ENCODE measurements at places on chromosomes 16 and 17.

DNA sequence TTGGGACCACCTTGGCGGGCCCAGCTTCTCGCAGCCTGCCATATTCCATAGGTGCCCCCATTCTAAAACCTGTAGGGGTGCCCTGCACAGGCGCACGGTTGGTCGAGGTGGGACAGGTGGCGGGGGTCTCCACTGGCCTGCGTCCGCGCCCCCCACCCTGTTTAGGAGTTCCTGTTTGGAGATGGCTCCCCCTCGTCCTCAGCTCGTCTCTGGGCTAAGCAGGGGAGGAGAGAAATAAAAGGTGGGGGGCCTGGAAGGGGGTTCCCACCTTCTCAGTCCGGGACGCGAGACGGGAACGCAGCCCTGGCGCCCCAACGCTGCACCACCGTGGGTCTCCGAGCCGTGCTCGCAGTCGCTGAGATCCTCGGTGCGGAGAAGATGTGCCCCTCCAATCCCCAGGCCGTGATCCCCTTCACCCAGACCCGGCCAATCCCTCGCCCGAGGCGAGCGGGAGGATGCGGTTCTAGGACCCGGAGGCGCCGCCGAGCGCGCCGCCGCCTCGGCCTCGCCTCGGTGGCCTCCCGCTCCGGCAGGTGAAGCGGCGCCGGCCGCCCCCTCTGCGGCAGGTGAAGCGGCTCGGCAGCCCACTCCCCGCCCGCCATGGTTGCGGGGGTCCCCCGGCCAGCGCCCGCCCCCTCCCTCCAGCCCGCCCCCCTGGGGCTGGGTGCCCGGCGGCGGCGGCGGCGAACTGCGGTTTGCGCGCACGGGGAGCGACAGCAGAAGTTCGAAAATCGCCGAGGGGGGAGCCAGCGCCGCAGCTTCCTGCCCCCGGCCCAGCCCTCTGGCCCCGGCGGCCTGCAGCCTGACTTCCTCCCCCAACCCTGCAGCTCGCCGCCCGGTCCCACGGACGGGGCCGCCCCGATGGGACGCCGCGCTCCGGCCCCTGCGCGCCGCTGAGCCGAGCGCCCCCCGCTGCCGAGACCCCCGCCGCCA is at the start of gene FMNL1:
Gene FMNL1 (plus strand): TSS at position 805 of the 933 bp plus-strand sequence. CDS start 240 bp downstream, outside the sequence.
- DNase-seq, result peak; percentile 37

- DNase-seq, result no peak
These were observed 147.9 kb downstream of the MAF start for GRCh38 chr16:79452671-79453070.

DNA sequence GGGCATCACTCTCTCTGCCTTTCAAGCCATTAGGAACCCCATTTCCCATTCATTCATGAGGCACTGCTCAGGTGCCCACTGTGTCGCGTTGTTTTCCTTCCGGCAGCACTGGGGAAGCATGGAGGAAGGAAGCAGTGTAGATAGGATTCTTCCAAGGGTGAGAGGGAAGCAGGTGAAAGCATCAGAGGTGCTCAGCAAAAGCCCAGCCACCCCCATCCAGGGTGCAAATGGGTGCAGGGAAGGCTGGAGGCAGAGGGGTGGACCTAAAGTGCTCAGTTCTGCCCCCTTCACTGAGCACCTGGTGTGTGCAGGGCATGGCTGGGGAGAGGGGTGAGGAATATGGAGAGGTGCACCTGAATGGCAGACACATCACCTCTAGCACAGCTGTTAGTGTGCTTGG is 3.4 kb upstream of the NXPH3 start:
- DNase-seq, result no peak

DNA sequence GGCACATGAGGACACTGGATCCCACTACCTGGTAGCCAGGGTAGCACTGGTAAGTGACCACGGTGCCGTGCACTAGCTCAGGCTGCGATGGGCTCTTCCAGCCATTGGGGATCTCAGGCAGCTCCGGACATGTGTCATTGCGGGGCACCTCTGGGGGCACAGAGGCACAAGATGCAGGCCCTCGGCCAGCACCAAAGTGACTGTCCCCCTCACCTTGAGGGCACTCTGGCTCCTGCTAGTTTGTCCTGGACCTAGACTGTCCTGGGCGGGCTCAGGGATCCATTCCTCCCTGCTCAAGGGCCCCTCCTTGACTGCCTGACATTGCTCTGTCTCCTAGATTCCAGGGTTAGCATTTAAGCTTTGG is 6.7 kb upstream of the PHF12 start:
- DNase-seq, result no peak

DNA sequence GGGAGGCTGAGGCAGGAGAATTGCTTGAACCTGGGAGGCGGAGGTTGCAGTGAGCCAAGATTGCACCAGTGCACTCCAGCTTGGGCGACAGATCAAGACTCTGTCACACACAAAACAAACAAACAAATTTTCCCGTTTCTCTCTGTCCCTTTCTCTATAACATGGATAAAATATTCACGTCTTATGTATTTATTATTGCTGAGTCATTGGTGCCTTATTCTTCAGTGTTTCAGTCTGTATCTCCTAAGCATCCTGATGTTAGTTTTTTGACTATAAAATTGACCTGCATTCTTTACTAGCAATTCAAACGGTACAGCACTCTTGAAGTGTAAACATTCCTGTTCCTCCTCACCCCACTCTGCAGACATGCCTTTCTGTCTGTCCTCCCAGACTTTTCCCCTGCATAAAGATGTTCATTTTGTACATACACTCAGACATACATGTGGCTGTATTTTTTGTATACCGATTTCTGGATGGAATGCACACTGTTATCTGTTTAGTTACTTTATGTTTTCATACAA is 16.4 kb downstream of the DHODH start:
- DNase-seq, result no peak
